H4 (cell line): ENCODE measurements at places on chromosomes 4 and X. TPM values are rescaled to one million over a fixed set of nuclear protein-coding genes. Genes with fewer than 3 reads are reported as not detected.

The PF4V1 gene
- not detected in 2 replicates for total RNA-seq

DNA sequence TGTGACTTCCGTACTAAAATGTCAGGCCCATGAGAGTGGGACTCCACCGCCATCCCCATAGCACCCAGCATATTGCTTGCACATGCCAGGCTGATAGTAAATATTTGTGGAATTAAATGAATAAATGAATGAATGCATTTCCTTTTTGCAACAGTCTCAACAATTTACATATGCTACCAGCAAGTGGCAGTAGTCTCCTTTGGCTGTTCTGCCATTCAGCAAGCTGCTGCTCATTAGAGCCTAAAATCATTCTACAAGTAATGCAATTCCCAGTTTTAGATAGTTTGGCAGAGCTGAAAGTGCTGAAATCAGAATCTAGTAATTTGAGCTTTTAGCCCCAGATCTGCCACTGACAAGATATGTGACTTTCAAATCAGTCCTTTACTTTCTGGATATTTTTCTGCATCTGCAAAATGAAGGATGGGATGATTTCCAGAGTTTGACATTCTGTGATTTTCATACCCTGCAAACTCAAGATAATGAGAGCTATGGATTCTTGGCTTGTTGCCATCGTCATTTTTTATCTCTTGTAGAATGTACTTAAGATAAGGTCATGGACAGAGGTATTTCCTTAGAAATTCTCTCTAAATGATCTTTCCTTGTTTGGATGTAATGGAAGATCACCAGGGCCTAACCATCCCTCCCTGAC is 35.7 kb upstream of the INTS6L start:
- peak; percentile 38 for DNase-seq

- no peak for DNase-seq
Observed at GRCh38 chrX:56932106-56932505, 63.2 kb downstream of the SPIN3 start.

DNA sequence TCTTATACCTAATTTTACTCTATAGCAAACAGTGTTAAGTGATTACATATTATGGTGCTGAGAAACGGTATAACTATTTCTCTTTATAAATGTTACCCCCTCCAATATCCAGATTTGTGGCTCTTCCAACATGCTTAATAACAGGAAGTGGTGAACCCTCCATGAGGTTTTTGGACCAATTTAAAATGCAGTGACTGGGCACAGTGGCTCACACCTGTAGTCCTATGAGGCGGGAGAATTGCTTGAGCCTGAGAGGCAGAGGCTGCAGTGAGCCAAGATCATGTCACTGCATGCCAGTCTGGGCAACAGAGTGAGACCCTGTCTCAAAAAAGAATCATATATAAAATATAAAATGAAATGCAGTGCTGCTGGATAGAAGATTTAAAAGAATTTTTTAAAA is 137.3 kb downstream of the MGST2 start:
- DNase-seq = no peak

GRCh38 chr4:53717064-53717549 is 125.8 kb upstream of the LNX1 start:
- DNase-seq = no peak
